ENCODE measurements at places on chromosomes 16 and 17.

DNA sequence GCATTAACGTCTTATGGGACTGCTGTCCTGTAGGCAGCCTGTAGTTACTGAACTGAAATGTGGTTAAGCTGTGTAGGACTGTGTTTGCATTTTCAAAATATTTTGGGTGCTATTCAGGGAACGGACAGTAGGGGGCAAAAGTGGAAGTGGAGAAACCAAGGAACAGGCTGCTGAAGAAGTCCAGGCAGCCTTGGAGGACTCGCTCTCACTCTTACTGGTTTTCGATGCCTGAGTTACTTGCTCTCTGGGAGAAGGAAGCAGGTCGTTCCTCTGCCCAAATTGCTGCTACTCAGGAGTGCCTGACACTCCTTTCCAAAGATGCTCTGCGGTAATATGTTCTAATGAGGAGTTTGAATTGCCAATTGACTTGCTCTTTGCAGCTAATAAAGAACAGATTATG is 64.5 kb upstream of the RBFOX1 start:
- DNase-seq = no peak

- no peak for DNase-seq
Observed at GRCh38 chr17:17189559-17189958, 16.6 kb downstream of the PLD6 start.

DNA sequence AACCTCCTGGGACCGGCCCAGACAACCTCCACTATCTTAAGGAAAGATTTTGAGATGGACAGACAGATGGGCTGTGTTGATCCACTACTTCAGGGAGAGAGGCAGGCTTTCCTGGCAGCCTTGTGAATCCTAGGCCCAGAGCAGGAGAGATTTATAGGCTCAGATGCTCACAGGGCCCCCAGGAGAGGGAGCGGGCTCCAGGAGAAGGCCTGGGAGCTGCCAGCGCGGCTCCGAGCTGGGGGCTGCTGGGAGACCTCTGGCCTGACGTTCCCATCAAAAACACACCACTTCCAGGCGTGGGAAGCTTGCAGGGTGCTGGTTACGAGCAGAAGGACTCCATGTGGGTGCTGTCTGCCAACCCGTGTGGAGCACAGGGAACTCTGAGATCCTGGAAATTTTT is 53.2 kb downstream of the MYH11 start:
- DNase-seq = no peak

- peak; percentile 62 for DNase-seq
Observed at GRCh38 chr16:16861546-16861945, 482.6 kb downstream of the NPIPA7 start.

DNA sequence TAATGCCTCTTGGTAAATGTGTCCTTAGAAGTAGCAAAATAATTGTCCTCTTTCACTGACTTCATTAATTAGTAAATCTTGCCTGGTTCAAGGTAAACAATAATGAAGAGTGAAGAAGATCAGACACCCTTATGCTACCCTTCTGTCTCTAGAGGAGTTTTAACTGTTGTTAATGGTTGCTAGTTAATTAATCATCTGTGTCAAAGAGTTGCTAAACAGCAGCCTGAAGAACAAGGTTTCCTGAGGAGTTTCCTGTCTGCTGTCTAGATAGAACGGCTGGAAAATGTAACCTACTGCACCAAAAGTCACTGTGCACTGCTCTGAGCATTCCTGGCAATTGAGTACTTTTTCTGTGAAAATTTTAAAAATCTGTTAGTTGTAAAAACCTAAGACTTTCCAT is 131.3 kb downstream of the NLK start:
- DNase-seq = no peak

DNA sequence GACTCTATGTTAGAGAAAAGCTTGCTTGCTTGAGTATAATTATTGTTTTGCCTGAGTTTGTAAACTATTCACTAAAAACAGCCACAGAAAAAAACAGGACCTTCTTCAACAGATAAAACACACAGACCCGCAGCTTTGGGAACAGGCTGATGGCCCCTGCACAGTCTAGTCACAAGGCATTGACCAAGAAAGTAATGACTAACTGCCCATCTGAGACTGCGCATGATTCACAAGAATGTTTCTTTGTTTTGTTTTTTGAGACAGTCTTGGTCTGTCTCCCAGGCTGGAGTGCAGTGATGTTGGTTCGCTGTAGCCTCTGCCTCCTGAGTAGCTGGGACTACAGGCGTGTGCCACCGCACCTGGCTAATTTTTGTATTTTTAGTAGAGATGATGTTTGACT is 2.8 kb upstream of the ZKSCAN2 start:
- DNase-seq = no peak

DNA sequence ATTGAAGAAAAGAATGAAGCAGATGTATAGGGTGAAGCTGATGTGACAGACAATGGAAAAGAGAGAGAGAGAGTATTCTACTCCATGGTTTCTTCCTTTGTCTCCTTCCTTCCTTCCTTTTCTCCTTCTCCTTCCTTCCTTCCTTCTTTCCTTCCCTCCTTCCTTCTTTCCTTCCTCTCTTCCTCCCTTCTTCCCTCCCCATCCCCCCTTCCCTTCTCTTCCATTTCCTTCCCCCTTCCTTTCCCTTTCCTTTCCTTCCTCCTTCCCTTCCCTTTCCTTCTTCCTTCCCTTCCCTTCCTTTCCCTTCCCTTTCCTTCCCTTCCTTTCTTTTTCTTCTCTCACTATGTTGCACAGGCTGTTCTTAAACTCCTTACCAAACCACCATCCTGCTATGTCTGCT is 55.7 kb upstream of the GPR139 start:
- no peak for DNase-seq

GRCh38 chr17:6421700-6422604 is 13.0 kb downstream of the AIPL1 start:
- DNase-seq = peak; percentile 79

DNA sequence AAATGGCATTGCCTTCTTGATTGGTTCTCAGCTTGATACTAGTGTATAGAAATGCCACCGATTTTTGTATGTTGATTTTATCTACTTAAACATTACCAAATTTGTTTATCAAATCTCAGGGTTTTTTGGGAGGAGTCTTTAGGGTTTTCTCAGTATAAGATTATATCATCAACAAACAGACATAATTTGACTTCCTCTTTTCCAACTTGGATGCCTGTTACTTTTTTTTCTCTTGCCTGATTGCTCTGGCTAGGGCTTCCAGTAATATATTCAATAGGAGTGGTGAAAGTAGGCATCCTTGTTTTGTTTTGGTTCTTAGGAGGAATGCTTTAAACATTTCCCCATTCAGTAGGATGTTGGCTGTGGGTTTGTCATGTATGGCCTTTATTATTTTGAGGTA is 29.1 kb downstream of the EFCAB13 start:
- no peak for DNase-seq

GRCh38 chr17:55157165-55157564 is 107.6 kb upstream of the HLF start:
- no peak for DNase-seq

DNA sequence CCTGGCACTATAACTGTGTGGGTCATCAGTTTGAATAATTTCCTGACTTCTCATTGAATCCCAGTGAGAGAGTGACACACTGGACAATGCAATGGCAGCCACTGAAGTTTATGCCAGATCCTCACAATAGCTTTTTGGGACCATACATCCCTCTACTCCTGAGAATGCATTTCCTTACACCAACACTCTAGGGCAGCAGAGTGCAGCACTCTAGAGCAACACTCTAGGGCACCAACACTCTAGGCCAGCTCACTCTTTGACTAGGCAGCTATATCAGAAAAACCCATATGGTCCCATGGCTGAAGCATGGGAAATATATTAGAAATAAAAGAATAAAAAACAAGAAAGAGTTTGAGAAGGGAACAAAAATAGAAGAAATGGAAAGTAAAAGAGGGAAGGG is 309.2 kb downstream of the MAP2K6 start:
- DNase-seq = no peak

DNA sequence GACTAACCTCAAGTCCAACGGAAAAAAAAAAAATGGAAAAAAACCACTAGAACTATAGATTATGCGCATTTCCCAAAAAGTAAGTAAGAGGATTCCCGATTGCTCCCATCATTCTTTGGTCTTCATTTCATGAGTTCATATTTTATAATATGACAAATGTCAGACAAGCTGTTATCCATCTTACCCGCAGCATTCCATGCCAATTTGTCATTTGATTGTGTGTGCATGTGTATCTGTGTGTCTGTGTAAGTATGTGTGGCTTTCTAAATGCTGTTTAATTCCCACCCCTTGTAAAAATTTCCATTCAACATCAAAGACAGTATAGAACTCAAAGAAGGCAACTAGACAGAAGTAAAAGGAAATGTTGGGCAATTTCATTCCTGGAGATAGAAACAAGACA is 434.1 kb downstream of the CDH11 start:
- no peak for DNase-seq

DNA sequence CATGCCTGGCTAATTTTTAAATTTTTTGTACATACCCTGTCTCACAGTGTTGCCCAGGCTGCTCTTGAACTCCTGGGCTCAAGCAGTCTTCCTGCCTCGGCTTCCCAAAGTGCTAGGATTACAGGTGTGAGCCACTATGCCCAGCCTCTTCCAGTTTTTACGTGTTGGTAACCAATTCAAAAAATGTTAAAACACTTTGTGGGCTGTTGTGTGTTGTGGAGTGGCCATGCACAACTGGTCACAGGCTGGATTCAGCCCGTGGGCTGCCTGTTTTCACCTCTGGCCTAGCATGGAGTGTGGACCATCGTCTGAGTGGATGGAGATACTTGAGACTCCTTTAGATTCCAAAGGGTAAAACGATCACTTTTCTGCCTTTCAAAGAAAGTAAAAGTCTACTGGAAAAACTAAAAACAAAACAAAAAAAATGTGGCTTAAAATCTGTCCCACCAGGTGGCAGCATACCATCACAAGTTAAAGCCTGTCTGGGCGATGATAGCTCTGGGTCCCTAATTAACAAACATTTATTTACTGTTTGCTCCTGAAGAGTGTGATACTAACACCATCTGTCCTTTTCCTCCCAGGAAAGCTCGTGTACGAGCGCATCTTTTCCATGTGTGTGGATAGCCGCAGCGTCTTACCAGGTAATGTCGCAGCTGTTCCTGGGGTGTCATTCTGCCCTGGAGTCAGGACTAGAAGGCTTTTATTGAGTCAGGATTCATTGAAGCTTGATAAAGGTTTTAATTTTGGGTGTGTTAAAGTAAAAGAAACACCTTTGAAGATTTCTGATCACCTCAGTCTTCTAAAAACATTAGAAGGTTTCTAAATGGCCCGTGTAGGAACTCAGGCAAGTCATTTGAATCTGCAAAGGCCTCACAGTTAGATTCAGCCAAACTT is 45.8 kb downstream of the VPS35L start:
- peak; percentile 45 for DNase-seq

DNA sequence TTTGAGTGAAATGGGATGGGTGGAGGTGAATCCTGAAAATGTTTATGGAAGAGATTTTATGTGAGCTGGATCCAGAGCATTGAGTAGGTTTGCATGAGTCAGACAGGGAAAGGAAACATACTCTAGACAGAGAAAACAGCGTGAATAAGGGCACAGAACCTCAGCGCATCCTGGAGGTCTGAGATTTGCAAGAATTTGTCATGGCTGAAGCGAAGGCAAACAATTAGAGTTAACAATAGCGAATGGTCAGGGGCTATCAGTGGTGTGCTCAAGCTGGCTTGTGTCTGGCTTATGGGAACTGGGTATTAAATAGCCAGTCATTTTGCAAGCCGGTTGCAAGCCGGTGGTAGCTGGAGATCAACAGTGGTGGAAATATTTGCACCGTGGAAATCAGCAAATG is 36.4 kb downstream of the MAP2K6 start:
- no peak for DNase-seq

GRCh38 chr16:87380881-87381280 is 2.7 kb downstream of the FBXO31 start:
- no peak for DNase-seq

GRCh38 chr16:72932050-72932449 is 115.9 kb downstream of the ZFHX3 start:
- no peak for DNase-seq

DNA sequence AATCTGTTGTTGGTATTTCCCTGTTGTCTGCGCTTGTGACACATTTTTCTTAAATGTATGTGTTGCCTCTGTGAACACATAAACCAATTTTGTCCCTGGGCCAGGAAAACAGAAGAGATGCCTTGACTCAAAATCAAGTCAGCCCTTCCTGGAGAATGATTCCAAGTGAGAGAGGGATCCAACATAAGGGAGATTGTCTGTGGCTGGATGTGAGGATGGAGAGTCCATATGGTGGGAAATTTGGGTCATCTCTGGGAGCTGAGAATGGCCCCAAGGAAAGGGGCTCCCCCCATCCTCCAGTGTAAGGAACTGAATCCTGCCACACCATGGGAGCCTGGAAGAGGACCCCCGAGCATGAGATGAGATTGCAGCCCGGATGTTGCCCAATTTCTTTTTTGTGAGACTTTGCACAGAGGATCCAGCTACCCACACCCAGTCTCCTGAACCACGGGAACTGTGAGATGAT is 13.5 kb downstream of the CRYM start:
- DNase-seq = no peak

- DNase-seq = no peak
Observed at GRCh38 chr16:56601325-56601724, 7.1 kb upstream of the MT2A start.

DNA sequence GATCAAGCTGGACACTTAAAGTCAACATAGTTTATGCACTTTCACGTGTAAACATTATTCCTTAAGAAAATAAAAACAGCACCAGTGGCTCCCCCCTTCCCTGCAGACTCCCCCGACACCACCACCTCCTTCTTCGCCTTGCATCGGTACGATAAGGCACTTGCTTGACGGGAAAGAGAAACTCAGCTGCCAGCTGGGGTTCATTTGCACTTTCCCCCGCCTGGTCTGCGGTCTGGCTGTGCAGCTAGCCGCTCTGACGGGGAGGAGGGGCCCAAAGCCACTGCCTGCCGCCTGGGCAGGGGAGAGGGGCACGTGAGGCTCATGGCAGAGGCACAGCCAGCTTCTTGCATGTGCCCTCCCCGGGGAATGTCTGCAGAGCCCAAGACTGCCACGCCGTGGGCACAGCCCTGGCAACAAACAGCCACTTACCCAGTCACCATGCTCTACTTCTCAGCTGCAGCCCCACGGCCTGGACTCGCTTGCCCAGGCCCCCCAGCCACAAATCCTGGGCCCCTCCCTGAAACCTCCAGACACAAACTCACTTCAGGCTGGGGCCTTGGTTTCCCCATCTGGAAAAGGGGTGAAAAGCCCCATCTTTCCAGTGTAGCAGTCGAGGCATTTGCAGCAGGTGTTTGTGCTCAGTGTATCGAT is 16.5 kb upstream of the PRM1 start:
- peak; percentile 78 for DNase-seq

- DNase-seq = no peak
Observed at GRCh38 chr16:27720731-27721530, 171.0 kb downstream of the KATNIP start.

DNA sequence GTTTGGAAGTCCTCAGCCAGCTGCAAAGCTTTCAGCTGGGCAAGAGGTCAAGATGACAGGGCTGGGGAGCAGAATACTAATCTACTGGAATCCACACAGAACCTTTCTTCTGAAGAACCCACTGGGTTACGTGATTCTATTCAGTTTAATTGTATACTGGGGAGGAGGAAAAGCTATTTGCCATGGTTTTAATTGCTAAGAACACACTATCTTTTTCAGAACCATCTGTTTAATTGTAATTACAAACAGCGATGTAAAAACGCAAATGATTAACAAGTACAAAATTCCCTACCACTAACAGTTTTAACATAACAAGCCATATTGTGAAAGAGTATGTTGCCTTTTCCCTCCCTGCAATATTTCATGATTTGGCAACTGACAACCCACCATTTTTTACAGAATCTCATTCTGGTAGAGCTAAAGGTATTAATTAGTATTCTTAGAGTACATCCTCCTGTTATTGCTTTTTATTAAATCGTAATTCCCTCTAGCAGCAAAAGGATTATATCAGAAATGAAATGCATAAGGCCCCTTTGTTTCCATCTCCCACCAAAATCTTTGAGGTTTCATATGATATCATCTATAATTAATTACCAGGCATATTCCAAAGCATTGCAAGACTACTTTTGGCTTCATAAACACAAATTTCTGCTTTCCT is 12.1 kb downstream of the HYDIN start:
- no peak for DNase-seq

Data from CD4-positive, alpha-beta T cell treated with Interleukin-6 for 4 hours (primary cell).